Stimulated activated CD8-positive, alpha-beta memory T cell treated with anti-CD3 and anti-CD28 coated beads, Interleukin-12 subunit alpha, Interleukin-12 subunit beta, amount 100 ng/mL, for 1 hour (primary cell): ENCODE measurements at places on chromosomes 11 and 22.
A peak's percentile ranks its signal among the peaks of the same experiment; 100 is the strongest.

DNA sequence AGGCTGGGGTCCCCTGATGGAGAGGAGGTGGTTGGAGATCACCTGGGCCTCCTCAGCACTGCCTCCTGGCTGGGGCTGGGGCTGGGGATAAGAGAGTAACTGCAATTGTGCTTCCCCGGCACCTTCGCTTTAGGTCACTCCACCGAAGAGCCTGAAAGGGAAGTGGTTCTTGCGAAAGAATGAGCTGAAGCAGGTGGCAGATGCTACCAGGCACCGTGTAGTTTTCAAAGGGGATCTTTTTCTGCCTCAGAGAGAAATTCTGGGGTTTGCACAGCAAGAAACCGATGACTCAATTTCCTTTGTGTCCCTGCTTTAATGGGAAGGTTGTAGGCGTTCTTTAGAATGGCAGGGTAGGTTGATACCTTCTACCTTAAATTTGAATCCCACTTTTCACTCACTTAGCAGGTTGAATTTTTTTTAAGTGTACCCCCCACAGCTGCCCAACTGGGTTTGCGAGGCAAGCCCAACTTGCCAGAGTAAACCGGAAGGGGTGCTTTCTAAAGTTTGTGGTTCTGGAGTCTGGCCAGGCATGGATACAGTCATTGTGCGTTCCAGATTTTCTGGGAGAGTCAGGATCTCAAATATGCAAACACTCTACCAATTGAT is 5.3 kb downstream of the CD44 start:
- DNase-seq, result peak; percentile 45

- no peak for DNase-seq
These were observed 70.0 kb downstream of the SGSM1 start for GRCh38 chr22:24875862-24876506.

GRCh38 chr11:128262463-128263345 is 324.7 kb downstream of the ETS1 start:
- DNase-seq, result no peak

DNA sequence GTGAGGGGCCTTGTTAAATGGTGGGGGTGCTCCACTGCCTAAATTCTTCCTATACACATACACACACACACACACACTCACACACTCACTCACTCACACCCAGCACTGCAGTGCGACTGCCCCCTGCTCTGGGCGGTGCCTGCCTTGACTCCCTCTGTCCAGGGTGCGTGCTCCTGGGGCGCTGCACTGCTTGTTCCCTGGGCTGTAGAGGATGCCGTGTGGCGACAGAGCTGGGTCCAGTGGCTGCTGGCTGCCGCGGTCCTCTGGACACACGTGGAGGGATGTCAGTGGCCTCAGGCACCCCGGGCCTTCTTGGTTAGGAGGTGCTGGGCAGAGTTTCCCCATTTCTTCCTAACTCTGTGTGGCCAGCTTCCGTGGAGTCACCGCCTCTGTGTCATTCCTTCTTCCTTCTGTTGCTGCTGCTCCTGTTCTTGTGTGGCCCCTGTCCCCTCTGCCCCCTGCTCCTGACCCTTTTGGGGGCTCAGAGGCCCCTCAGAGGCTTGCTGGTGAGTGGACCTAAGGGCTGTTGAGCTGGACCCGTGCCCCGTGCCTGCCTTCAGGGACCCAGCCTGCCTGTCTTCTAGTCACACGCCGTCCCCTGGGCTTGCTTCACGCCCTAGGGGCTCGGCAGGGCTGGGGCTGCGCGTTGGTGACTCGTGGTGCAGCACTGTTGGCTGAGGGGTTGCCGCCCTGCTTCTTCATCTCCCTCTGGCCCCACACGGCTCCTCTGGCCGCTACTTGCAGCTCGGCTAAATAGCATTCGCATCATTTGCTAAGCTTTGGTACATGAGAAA is 147.0 kb downstream of the TBC1D22A start:
- no peak for DNase-seq

GRCh38 chr11:117458275-117459122 is 130.8 kb downstream of the CEP164 start:
- no peak for DNase-seq

GRCh38 chr11:63862923-63863322 is 24.0 kb downstream of the MARK2 start:
- DNase-seq, result no peak

- no peak for DNase-seq
These were observed 25.6 kb upstream of the RRM1 start for GRCh38 chr11:4068962-4069361.

GRCh38 chr11:47724041-47724729 is 9.0 kb upstream of the AGBL2 start:
- DNase-seq, result no peak
